SJSA1 (cell line): ENCODE measurements at places on chromosomes 16 and 17.

DNA sequence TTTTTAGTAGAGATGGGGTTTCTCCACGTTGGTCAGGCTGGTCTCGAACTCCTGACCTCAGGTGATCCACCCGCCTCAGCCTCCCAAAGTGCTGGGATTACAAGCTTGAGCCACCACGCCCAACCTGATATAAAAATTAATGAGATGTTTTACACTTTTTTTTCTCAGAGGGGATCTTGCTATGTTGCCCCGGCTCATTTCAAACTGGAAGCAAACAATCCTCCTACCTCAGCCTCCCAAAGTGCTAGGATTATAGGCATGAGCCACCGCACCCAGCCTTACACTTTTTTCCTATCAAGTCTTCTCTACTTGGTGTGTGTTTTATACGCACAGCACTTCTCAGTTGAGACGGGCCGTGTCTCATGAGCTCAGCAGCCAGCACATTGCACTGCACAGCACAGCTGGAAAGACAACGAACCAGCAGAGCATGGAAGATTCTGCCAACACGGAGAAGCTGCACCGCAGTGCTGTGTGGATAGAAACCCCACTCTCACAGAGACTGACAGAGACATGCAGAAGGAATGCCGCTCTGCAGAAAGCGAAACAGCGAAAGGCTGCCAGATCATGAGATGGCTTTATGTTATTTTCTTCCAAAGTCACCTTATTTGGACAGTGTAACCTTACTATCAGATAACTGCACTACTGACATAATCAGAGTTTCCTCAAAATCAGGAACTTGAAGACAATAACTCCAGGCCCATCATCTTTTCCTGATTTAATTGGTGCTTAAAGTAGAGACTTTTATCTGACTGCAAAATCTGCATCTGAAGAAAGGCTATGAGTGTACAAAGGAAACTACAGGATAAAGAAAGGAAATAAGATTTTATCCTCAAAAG, 6.5 kb upstream of the QRICH2 start:
- no peak for DNase-seq
- H3K4me3 ChIP-seq, result no peak overlapping the region
- H3K36me3 ChIP-seq, result peaks cover 72% of the 10 kb centered on the region
- H3K27ac ChIP-seq, result no peak overlapping the region

GRCh38 chr17:47164263-47164662, 24.8 kb downstream of the CDC27 start:
- H3K4me1 ChIP-seq, result no peaks in the 10 kb centered on the region
- DNase-seq, result no peak
- no peak overlapping the region for H3K27ac ChIP-seq
- H3K36me3 ChIP-seq, result peaks cover 100% of the 10 kb centered on the region
- no peaks in the 10 kb centered on the region for H3K27me3 ChIP-seq

GRCh38 chr16:28313587-28313986, 21.3 kb downstream of the SBK1 start:
- H3K27ac ChIP-seq, result no peak overlapping the region
- no peaks in the 10 kb centered on the region; the same call in 1 of the 2 replicates for H3K4me1 ChIP-seq
- no peak overlapping the region for H3K4me3 ChIP-seq
- H3K36me3 ChIP-seq, result no peaks in the 10 kb centered on the region
- H3K27me3 ChIP-seq, result 0 out of 2 replicates have a peak, but pooled peaks cover 8% of the 10 kb centered on the region

DNA sequence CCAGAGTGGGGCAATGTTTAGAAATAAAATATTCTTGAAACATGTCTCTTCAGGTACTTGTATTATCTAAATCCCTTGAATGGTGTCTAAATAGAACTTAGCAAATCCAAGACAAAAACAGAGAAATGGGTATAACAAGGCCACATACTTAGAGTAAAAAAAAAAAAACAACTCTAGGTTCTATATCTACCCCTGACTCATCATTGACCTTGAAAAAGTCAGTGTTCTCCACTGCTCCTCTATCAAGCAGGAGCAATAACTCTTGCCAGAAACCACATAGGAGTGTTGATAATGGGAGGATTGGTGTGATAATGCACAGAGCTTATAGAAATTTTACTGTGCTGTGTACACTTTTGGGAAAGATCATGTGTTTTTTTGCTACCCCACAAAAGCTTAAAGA, 296.6 kb upstream of the PMFBP1 start:
- no peaks in the 10 kb centered on the region for H3K36me3 ChIP-seq
- H3K4me3 ChIP-seq, result no peak overlapping the region
- no peak overlapping the region for H3K27ac ChIP-seq
- peaks cover 3% of the 10 kb centered on the region; the same call in 1 of the 2 replicates for H3K4me1 ChIP-seq
- H3K27me3 ChIP-seq, result no peaks in the 10 kb centered on the region
- no peak for DNase-seq

- no peaks in the 10 kb centered on the region for H3K27me3 ChIP-seq
- no peak overlapping the region for H3K4me3 ChIP-seq
- no peak overlapping the region for H3K27ac ChIP-seq
- DNase-seq, result no peak
- H3K4me1 ChIP-seq, result peaks cover 21% of the 10 kb centered on the region
Observed at GRCh38 chr16:83817022-83817421, 9.2 kb downstream of the HSBP1 start.

GRCh38 chr17:73689596-73690275, 45.5 kb upstream of the SDK2 start:
- H3K4me3 ChIP-seq, result no peak overlapping the region
- peak; percentile 40 for DNase-seq
- peaks cover 8% of the 10 kb centered on the region for H3K27me3 ChIP-seq

GRCh38 chr16:66147291-66147690, 219.2 kb upstream of the CDH5 start:
- H3K36me3 ChIP-seq, result no peaks in the 10 kb centered on the region
- DNase-seq, result no peak
- H3K27ac ChIP-seq, result no peak overlapping the region
- H3K4me3 ChIP-seq, result no peak overlapping the region
- H3K4me1 ChIP-seq, result peaks cover 33% of the 10 kb centered on the region

DNA sequence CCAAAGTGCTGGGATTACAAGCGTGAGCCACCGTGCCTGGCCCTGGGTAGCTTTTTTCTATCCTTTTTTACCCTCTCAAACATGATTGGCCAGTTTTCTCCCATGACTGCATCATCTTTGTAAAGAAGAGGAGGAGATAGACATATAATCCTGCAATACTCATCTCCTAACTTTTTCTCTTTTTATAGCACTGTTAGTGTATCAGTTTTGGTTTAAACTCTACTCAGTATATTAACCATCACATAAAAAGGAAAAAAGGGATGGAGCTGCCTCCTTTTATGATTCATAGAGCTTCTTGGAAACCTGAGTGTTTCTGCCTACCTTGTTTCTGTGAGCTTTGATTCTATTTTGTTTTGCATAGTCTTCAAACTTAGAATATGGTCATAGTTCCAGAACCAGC, 12.0 kb upstream of the TMEM106A start:
- DNase-seq, result no peak
- H3K4me1 ChIP-seq, result no peaks in the 10 kb centered on the region
- no peaks in the 10 kb centered on the region for H3K27me3 ChIP-seq
- H3K4me3 ChIP-seq, result no peak overlapping the region
- H3K36me3 ChIP-seq, result peaks cover 96% of the 10 kb centered on the region

GRCh38 chr16:24717411-24717810, 12.0 kb upstream of the TNRC6A start:
- DNase-seq, result peak; percentile 94
- peak overlapping the region; percentile 64 for H3K27ac ChIP-seq
- peaks cover 22% of the 10 kb centered on the region for H3K4me1 ChIP-seq
